NCI-H526 treated with DMSO at 0.1 percent for 48 hours (cell line): ENCODE measurements at places on chromosomes 16 and 17.

- DNase-seq = no peak
Measured at GRCh38 chr17:29847527-29848400, 82.3 kb downstream of the SSH2 start.

DNA sequence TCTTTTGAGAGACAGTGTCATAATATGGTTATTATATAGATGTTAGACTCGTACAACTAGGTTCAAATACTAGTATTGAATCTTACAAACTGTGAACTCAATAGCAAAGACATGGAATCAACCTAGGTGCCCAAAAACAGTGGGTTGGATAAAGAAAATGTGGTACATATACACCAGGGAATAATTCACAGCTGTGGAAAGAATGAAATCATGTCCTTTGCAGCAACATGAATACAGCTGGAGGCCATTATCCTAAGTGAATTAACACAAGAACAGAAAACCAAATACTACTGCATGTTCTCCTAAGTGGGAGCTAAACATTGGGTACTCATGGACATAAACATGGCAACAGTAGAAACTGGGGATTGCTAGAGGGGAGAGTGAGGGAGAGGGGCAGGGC is 8.1 kb downstream of the PHKB start:
- DNase-seq = no peak

GRCh38 chr16:84647828-84648594 is at the start of gene KLHL36:
TSS of gene KLHL36 (plus strand) at chr16:84648511. CDS start at chr16:84650868, 2,357 bp downstream.
- DNase-seq = no peak

DNA sequence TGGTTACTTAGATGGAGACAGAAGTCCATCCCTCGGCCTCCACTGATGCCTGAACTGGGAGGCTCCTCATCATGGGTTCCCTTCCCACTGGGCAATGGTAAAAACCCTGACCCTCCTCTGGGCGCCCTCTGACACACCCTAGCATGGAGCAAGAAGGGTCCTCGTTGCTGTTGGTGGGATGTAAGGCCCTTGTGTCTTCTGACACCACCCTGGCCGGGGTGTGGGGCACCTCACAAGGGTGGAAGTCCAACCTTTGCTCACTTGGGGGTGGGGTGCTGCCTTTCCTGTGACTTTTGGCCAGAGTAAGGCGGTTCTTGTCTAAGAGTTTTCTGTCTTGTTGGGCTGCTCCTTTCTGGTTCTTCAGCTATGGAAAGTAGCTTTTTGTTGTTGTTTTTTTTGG is 28.7 kb downstream of the MPRIP start:
- DNase-seq = no peak

DNA sequence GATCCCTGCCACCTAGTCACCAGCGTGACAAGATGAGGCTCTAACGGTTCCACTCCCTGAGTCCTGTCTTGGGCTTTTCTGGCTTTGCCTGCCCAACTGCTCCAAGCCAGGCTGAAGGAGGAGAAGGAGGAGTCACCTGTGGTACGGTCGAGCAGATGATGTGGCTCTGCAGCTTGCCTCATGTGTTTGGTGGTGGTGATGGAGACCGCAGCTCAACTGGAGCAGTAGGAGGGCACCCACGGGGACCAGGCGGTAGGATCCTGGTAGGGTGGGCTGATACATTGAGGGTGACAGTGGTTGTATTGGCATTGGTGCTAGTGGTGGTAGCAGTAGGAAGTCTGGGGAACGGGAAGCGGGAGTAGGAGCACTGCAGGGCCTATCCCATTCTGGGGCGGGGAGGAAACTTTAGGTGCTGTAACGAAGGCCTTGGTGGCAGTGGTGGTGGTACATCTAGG is 202.8 kb upstream of the WSB1 start:
- DNase-seq = no peak

- no peak for DNase-seq
Measured at GRCh38 chr16:72901000-72901627, 146.8 kb downstream of the ZFHX3 start.

- DNase-seq = no peak
Measured at GRCh38 chr17:18859256-18859655, 1.3 kb downstream of the PRPSAP2 start.

DNA sequence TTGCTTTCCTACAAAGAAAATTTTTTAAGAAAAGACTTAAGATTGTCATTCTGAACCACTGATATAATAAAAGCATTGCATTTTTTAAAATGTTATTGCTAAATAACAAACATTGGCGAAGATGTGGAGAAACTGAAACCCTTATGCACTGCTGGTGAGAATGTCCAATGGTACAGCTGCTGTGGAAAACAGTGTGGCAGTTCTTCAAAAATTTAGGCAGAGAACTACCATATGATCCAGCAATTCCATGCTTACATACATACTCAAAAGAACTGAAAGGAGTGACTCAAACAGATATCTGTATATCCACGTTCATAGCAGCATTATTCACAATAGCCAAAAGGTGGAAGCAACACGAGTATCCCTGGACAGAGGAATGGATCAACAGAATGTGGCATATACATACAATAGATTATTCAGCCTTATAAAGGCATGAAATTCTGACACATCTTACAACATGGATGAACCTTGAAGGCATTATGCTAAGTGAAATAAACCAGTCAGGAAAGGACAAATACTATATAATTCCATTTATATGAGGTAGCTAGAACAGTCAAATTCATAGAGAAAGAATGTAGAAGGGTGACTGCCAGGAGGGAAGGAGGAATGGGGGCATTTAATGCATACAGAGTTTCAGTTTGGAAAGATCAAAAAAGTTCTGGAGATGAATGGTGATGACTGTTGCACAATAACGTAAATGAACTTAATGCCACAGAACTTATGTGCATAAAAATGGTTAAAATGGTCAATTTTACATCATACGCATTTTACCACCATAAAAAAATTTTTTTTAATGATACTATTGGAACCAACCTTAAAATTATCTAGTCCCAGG is 92.1 kb downstream of the CACNG1 start:
- no peak for DNase-seq

- DNase-seq = no peak
Measured at GRCh38 chr16:73020409-73020884, 27.5 kb downstream of the ZFHX3 start.

DNA sequence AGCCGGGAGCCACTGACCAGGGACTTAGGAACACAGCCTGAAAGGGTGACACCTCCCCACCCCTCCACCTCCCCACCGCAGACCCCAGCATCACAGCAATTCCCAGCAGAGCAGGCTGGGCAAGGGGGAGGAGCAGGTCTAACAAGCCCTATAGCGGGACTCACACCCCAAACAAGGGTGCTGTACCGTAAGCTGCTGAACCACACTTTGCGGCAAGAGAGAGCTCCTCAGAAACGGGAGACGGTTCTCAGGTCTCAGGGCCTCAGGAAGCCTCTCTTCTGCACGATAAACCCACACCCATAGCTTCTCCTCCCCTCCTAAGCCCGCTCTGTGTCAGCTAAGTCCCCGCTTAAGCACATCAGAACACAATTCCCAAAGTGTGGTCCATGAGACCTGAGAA is 11.7 kb upstream of the COTL1 start:
- DNase-seq = no peak

- DNase-seq = no peak
Measured at GRCh38 chr17:50664788-50665458, 30.2 kb downstream of the ABCC3 start.

- no peak for DNase-seq
Measured at GRCh38 chr16:54430491-54431030, 144.0 kb upstream of the IRX3 start.

GRCh38 chr16:80158766-80159165 is 382.0 kb upstream of the DYNLRB2 start:
- no peak for DNase-seq

DNA sequence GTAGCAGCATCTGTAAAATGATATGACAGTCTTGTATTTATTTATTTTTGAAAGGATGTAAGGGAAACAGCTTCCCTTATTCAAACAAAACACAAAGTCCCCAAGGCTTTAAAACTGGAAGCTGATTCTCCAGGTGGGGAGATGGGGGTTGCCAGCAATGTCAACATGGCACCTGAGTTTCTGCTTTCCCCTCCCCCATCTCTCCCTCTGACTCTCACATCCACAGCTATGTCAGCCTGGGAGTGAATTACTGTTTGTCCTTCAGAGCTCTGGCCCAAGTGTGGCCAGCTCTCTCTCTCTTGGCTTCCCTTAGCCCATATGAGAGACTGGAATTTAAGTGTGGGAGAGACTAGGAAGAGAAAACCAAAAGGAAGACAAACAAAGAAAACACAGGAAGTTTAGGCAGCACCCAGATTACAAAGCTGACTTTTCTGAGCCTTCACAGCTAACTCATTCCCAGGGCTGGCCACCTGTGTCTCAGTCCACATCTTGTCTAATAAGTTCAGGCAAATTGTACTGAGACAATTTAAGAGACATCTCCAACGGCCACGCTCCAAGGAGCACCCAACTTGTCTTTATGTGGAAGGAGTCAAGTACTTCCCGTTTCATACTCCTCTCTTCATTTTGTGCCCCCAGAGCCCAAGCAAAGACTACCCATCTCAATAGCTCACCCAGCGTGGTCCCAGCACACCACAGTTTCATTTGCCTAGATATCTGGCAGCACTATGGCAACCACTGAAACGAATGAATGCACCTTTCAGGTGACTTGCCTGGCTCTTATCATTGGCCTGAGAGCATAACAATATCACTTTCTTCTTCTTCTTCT is 69.2 kb downstream of the SOX9 start:
- peak; percentile 60 for DNase-seq

DNA sequence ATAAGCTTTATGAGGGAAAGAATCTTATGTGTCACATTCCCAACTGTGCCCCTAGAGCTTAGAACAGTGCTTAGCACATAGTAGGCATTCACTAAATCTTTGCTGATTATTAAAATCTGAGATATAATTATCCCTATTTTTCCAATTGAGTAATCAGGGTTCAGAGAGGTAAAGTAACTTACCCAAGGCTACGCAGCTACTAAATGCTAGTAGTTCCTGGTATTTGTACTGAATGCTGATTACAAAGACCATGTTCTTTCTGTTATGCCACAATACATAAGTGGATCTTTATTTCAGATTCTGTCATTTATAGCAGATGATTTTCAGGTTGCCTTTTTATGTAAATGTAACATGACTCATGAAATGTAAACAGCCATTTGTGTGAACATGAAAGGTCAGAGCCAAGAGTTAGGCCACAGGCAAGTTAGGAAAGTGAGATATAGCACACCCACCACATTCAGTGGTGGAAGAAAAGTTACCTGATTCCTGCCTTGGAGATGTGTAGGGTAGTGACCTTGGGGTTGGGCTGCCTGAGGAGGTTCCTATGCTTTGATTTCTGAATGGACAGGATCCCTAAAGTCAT is 77.2 kb downstream of the FTO start:
- DNase-seq = no peak
